Naive B cell (primary cell): ENCODE measurements at places on chromosomes 2 and 18. TPM values are rescaled to one million over a fixed set of nuclear protein-coding genes. Genes with fewer than 3 reads are reported as not detected.

- H3K27ac ChIP-seq = no peak overlapping the region
- no peak overlapping the region for H3K4me3 ChIP-seq
- no peaks in the 10 kb centered on the region for H3K36me3 ChIP-seq
- H3K4me1 ChIP-seq = no peaks in the 10 kb centered on the region
- DNase-seq = no peak
- no peaks in the 10 kb centered on the region for H3K27me3 ChIP-seq
Measured at GRCh38 chr2:50922506-50922905, 109.4 kb downstream of the NRXN1 start.

MAP4K4 gene
- 18.7 TPM for polyA plus RNA-seq

SCTR gene
- not detected for polyA plus RNA-seq

MEP1B gene
- polyA plus RNA-seq = not detected

FAM237A gene
- not detected for polyA plus RNA-seq

SIX3 gene
- polyA plus RNA-seq = not detected

DNA sequence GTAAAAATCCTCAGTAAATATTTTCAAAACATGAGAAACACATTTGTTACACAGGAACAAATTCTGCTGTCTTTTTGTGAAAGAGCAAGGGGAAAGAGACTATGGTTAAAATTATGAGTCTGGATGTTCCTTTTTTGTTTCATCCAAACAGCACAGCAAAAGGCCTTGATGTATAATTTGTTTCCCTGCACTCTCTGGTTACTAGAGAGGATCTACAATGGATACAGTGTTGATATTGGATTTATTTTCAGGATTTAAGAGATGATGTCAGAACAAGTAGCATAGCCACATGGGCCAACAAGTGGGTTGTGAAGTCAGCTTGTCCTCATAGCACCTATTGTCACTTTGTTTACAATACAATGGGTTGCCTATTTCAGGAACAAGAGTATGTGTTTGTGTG, 11.3 kb upstream of the ERBB4 start:
- no peak overlapping the region for H3K4me3 ChIP-seq
- no peaks in the 10 kb centered on the region for H3K4me1 ChIP-seq
- no peak for DNase-seq
- peaks cover 10% of the 10 kb centered on the region for H3K27me3 ChIP-seq
- H3K36me3 ChIP-seq = no peaks in the 10 kb centered on the region
- no peak overlapping the region for H3K27ac ChIP-seq

PKDCC gene
- polyA plus RNA-seq = not detected
